ENCODE measurements at places on chromosomes 3 and 15.

GRCh38 chr3:39843440-39843839 lies 34.0 kb downstream of the MYRIP start:
- H3K4me1 ChIP-seq, result no peaks in the 10 kb centered on the region
- no peak overlapping the region for H3K4me3 ChIP-seq
- no peaks in the 10 kb centered on the region for H3K36me3 ChIP-seq
- no peak overlapping the region for H3K27ac ChIP-seq
- DNase-seq, result no peak

GRCh38 chr3:38985981-38986380 lies 65.8 kb downstream of the SCN11A start:
- H3K27ac ChIP-seq, result no peak overlapping the region
- no peak overlapping the region for H3K4me3 ChIP-seq
- no peak for DNase-seq
- H3K4me1 ChIP-seq, result no peaks in the 10 kb centered on the region
- peaks cover 4% of the 10 kb centered on the region for H3K27me3 ChIP-seq
- H3K36me3 ChIP-seq, result no peaks in the 10 kb centered on the region

DNA sequence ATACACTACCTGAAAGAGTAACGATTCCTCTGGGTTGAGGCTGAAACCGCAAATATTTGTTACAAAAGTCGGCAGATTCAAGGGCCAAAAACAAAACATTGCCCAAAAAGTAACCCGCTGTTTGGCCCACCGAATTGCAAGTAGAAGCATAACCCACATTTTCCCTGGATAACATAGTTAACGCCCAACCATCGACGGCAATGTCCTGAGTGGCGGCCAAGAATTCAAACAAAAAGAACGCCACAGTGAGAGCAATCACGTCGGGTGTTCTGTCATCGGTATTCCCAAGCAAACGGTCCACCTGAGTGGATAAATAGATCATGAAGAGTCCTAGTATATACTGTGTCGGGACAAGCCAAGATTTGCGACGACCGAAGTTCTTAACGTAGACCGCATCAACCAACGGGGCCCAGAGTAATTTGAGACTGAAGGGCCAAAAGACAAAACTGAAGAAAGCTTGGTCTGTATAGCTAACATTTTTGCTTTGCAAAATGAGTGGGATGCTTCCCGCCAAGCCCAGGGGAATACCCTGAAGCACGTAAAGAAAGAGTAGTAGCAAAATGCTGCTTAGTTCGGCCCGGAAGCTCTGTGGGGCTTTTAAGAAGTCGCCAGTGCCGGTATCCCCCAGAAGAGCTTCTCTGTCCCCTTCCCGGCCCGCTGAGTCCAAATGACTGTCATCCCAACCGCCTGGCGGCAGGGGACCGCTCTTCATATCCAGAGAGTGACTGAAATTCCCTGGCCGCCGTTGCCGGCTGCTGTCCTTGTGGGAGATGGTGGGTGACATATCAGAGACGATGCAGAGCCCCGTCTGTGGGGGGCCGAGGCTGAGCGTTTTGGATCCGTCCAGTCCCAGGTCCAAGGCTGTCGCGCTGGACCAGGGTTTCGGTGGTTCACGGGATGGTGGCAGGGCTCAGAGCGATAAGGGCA lies 750 bp downstream of the SLC33A1 start:
- H3K4me1 ChIP-seq, result peaks cover 53% of the 10 kb centered on the region
- H3K4me3 ChIP-seq, result peak overlapping the region; percentile 96
- peak; percentile 51 for DNase-seq
- no peaks in the 10 kb centered on the region for H3K36me3 ChIP-seq

DNA sequence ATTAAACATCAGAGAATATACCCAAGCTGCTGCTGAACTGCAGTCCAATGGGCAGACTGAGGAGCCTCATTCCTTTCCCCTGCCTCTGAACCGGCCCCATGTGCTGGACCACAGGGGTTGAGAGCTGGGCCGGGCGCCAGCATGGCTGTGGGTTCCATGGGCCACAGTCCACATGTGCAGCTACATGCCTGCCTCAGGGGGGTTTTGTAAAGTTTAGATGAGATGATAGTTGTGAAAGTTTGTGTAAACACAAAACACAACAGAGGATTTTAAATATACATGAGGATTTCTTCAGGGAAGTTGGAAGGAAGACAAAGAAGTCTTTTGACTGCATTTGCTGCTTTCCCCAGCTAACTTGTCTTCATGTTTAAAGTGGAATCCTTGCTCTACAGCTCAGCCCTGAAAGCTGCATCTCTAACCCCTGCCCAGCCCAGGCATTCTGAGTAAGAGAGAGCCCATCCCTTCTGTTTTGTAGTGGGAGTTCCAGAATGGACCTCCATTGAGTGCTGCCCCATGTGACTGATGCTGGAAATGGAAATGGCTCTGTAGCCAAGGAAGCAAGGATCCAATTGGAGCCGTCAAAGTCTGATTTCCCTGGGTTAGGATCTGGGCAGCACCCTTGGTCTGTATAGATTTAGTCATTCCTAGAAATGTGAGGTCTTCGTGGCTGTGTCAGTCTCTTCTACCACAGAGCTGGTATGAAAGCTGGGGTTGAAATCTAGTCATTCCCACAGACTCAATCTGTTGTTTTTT lies 17.5 kb downstream of the SLC12A8 start:
- no peak overlapping the region for H3K27ac ChIP-seq
- H3K36me3 ChIP-seq, result no peaks in the 10 kb centered on the region
- no peak overlapping the region for H3K4me3 ChIP-seq
- H3K4me1 ChIP-seq, result no peaks in the 10 kb centered on the region

DNA sequence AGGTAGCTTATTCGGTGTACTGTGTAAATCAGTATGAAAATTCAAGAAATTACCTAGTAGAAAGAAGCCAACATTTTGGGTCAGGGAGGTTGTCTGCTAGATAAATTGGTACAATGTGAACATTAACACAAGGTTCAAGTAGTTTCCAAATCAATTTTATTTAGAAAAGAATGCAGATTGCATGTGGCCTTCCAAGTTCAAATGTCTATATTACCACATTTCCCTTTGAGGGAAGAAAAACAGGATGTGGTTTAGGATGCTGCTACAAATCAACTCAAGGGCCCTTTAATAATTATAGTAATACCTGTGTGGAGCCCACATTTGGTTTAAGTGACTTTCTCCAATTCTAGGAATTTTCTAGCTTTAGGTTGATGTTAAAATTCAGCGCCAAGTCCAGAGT lies 57.5 kb downstream of the CADPS start:
- no peaks in the 10 kb centered on the region for H3K27me3 ChIP-seq
- H3K4me1 ChIP-seq, result no peaks in the 10 kb centered on the region
- DNase-seq, result peak; percentile 1
- H3K27ac ChIP-seq, result no peak overlapping the region
- no peaks in the 10 kb centered on the region for H3K36me3 ChIP-seq

DNA sequence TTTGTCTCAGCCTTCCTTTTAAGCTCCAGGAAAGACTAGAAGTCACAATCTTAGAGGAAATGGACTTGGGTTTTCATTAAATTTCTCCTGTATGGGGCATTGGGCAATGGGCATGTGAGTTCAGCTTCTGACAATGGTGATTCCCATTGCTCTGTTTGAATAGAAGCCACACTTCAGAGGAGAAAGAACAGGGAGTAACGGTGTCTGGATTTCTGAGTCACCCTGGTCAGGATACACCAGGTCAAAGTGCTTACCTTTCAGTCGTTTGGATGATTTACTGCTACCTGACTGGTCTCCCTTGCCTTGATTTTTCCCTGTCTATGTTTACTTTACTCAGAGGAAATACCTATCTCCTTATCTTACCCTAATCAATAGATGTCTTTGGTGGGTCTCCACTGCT lies 111.7 kb upstream of the VEPH1 start:
- H3K36me3 ChIP-seq, result no peaks in the 10 kb centered on the region
- H3K27me3 ChIP-seq, result no peaks in the 10 kb centered on the region
- no peak overlapping the region for H3K27ac ChIP-seq
- H3K4me3 ChIP-seq, result no peak overlapping the region

DNA sequence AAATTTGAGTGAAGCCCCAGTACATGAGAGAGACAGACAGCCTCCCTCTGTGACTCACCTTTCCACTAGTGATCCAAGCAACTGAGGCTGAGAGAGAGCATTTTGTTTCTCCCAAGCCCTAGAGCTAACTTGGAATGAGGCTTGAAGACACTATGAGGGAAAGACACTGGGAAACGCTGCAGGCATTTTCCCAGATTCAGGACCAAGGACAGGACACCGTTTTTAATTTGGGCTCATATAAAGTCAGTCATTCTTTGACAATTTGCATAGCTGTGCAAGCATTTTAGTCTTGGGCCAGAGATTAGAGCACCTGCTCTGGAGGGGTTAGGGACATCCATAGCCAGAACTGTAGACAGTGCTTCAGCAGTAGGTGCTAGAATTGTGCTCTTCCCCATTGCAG lies 249.0 kb downstream of the AGBL1 start:
- no peak overlapping the region for H3K27ac ChIP-seq
- peaks cover 3% of the 10 kb centered on the region for H3K27me3 ChIP-seq
- no peaks in the 10 kb centered on the region for H3K4me1 ChIP-seq
- no peaks in the 10 kb centered on the region for H3K36me3 ChIP-seq

DNA sequence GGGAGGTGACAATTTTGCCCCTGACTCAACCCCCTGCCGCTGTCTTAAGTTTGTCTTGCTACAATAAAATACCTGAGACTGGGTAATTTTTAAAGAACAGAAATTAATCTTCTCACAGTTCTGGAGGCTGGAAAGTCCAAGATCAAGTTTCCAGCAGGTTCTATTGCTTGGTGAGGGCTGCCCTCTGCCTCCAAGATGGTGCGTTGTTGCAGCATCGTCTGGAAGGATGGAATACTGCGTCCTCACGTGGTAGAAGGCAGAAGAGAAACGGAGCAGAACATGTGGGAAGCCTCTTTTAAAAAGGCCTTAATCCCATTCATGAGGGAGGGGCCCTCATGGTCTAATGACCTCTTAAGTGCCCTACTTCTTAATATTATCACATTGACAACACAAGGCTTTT lies 87.3 kb upstream of the SNTN start:
- no peaks in the 10 kb centered on the region for H3K4me1 ChIP-seq
- no peak overlapping the region for H3K27ac ChIP-seq
- DNase-seq, result no peak
- no peaks in the 10 kb centered on the region for H3K27me3 ChIP-seq
- no peaks in the 10 kb centered on the region for H3K36me3 ChIP-seq

- no peak overlapping the region for H3K4me3 ChIP-seq
- H3K36me3 ChIP-seq, result no peaks in the 10 kb centered on the region
- peaks cover 6% of the 10 kb centered on the region for H3K4me1 ChIP-seq
- H3K27ac ChIP-seq, result no peak overlapping the region
These were observed 191.3 kb downstream of the PDE8A start for GRCh38 chr15:85172846-85173490.

GRCh38 chr3:151248772-151249337 lies 29.5 kb downstream of the P2RY14 start:
- H3K27me3 ChIP-seq, result peaks cover 6% of the 10 kb centered on the region
- H3K36me3 ChIP-seq, result no peaks in the 10 kb centered on the region
- no peaks in the 10 kb centered on the region for H3K4me1 ChIP-seq

GRCh38 chr15:63600001-63600615 lies 2.9 kb downstream of the FBXL22 start:
- no peaks in the 10 kb centered on the region for H3K36me3 ChIP-seq
- peak overlapping the region; percentile 66 for H3K4me3 ChIP-seq
- no peak for DNase-seq
- H3K27me3 ChIP-seq, result no peaks in the 10 kb centered on the region

GRCh38 chr3:140203510-140203909 lies 268.5 kb downstream of the CLSTN2 start:
- H3K27ac ChIP-seq, result no peak overlapping the region
- no peak for DNase-seq
- H3K36me3 ChIP-seq, result no peaks in the 10 kb centered on the region
- no peaks in the 10 kb centered on the region for H3K27me3 ChIP-seq
- H3K4me1 ChIP-seq, result no peaks in the 10 kb centered on the region

GRCh38 chr15:35307676-35308075 lies 222.6 kb upstream of the NANOGP8 start:
- no peak overlapping the region for H3K27ac ChIP-seq
- H3K4me1 ChIP-seq, result no peaks in the 10 kb centered on the region
- H3K36me3 ChIP-seq, result no peaks in the 10 kb centered on the region
- H3K27me3 ChIP-seq, result no peaks in the 10 kb centered on the region
- no peak for DNase-seq
- H3K4me3 ChIP-seq, result no peak overlapping the region

- H3K4me1 ChIP-seq, result peaks cover 10% of the 10 kb centered on the region
- no peaks in the 10 kb centered on the region for H3K36me3 ChIP-seq
- peak overlapping the region; percentile 47 for H3K4me3 ChIP-seq
These were observed 27.5 kb upstream of the MASP1 start for GRCh38 chr3:187318819-187319616.

- no peaks in the 10 kb centered on the region for H3K4me1 ChIP-seq
- no peak for DNase-seq
- no peak overlapping the region for H3K4me3 ChIP-seq
- no peaks in the 10 kb centered on the region for H3K36me3 ChIP-seq
These were observed 32.7 kb downstream of the CRABP1 start for GRCh38 chr15:78372880-78373279.

GRCh38 chr15:24899367-24899766 lies 55.4 kb upstream of the SNRPN start:
- no peak overlapping the region for H3K4me3 ChIP-seq
- H3K27me3 ChIP-seq, result no peaks in the 10 kb centered on the region
- H3K36me3 ChIP-seq, result no peaks in the 10 kb centered on the region
- no peak for DNase-seq
- H3K27ac ChIP-seq, result no peak overlapping the region
- no peaks in the 10 kb centered on the region for H3K4me1 ChIP-seq

DNA sequence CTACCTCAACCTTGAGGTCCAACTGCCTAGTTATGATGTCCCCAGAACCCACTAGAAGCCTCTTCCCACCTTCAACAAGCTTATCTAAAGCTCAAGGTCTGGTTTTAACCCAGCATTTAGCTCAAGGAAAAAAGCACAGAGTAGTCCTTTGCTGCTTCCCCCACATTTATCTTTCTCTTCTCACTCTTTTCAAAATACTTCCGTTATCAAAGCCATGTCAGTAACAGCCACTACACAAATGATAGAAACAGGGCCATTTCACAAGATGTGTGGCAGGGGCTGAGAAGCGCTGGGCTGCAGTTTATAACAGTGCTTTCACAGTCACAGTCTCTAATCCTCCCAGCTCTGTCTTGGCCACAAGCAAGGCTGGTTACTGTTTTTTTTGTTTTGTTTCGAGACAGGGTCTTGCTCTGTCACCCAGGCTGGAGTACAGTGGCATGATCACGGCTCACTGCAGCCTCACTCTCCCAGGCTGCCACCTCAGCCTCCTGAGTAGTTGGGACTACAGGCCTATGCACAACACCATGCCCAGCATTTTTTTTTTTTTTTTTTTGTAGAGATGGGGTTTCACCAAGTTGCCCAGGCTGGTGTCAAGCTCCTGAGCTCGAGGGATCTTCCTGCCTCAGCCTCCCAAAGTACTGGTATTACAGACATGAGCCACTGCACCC lies 218.8 kb downstream of the OSBPL10 start:
- no peak overlapping the region for H3K4me3 ChIP-seq
- DNase-seq, result no peak
- H3K36me3 ChIP-seq, result no peaks in the 10 kb centered on the region
- no peaks in the 10 kb centered on the region for H3K4me1 ChIP-seq
- no peaks in the 10 kb centered on the region for H3K27me3 ChIP-seq
- no peak overlapping the region for H3K27ac ChIP-seq

DNA sequence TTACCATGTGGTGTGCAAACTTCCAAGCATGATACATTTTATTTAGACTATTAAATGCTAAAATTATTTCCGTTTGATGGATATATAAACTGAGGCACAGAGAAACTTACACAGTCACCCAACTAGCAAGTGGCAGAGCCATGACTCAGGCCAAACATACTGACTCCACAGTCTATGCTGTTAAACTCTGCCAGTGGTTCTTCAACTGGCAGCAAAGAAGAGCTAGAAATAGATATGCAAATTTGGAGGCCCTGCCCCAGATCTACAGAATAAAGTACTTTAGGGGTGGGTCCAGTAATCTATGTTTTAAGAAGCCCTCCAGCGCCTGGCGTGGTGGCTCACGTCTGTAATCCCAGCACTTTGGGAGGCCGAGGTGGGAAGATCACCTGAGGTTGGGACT lies 400.0 kb downstream of the FOXP1 start:
- H3K36me3 ChIP-seq, result peaks cover 26% of the 10 kb centered on the region
- no peak overlapping the region for H3K27ac ChIP-seq
- H3K27me3 ChIP-seq, result no peaks in the 10 kb centered on the region
- no peak for DNase-seq
- peaks cover 8% of the 10 kb centered on the region for H3K4me1 ChIP-seq

Measured in CD4-positive, CD25-positive, alpha-beta regulatory T cell (primary cell).